NB4 (cell line): ENCODE measurements at places on chromosomes 12 and 14.

DNA sequence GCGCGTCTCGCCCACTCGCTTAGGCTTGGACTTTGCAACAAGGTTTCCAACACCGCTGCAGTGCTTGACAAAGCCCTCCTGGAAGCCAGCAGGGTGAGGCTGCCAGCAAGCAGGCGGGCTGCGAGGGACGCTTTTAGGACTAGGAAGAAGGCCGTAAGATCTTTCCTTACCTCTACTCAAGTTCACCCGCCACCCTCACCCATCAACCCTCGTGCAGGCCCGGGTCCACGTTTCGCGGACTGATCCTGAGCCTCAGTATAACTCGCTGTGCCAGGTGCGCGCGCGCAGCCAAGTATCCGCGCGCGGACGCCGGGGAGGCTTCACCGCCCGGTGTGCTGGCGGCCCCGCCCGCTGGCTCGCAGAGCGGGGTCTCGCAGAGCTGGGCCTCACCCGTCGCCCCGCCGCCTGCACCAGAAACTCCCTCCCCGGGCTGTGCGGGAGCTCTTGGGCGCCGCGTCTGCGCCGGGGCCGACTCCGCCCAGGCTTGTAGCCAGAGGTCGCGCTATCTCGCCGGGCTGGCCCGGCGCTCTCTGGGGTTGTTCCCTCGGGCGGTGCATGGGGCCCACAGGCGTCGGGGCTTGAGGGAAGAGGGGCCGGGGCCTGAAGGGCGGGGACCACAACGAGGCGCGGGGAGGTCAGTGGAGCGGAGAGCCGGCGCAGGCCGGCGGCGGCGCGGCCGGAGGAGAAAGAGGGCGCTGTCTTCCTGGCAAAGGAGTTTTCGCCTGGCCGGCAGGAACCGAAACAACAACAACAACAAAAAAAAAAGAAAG lies 7.6 kb upstream of the SIX1 start:
- peak; percentile 76 for DNase-seq

- no peak for DNase-seq
Observed at GRCh38 chr12:45909041-45909713, 81.2 kb downstream of the SCAF11 start.

GRCh38 chr14:51432302-51432948 lies 192.4 kb downstream of the TMX1 start:
- DNase-seq: no peak

- DNase-seq: no peak
Observed at GRCh38 chr14:61051051-61051450, 70.0 kb downstream of the SLC38A6 start.

GRCh38 chr12:6851153-6851920 lies at the start of gene CDCA3:
Gene CDCA3 (minus strand): TSS chr12:6851286. CDS start chr12:6850952, 334 bp downstream.
- DNase-seq: peak; percentile 98

GRCh38 chr12:117404940-117405339 lies 43.5 kb upstream of the NOS1 start:
- DNase-seq: peak; percentile 20

GRCh38 chr12:8661016-8661415 lies 1.6 kb downstream of the MFAP5 start:
- no peak for DNase-seq

GRCh38 chr12:673849-674248 lies 10.6 kb upstream of the NINJ2 start:
- no peak for DNase-seq

- DNase-seq: no peak
Observed at GRCh38 chr14:98122527-98122926, 1149.5 kb downstream of the BCL11B start.

- no peak for DNase-seq
Observed at GRCh38 chr14:100062590-100062989, 2.6 kb upstream of the EVL start.

DNA sequence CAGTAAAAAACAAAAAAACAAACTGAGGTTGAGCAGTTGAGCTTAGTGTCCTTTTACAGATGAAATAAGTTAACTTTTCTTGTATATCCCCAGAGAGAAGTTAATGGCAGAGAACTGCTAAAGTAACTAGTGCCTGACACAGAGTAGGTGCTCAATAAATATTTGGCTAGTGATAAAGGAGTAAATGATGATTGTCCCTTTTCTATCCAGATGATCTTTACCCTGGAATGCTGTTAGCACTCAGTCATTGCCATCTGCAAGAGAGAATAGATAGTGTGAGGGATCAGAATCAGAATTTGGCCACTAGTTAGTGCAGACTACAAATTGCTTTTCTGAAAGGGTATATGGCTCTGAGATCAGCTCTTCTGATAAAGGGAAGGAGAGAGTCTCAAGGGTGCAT lies 21.6 kb downstream of the VEZT start:
- DNase-seq: no peak

DNA sequence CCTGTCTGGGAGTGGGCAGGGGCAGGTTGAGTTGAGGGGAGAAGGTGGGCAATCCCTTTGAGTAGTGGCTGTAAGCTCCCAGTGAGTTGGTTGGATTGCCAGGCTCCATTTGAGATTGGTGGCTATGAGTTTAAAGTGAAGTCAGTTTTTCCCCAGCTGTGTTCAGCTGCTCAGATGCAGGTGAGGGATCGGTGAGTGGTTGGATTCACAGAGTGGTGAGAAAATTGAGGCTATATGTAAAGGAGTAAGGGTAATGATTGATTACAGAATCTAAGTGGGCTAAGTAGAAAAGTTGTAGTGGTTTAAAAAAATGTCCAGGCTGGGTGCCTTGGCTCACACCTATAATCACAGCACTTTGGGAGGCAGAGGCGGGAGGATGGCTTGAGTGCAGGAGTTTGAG lies 68.6 kb downstream of the GLRX5 start:
- no peak for DNase-seq

DNA sequence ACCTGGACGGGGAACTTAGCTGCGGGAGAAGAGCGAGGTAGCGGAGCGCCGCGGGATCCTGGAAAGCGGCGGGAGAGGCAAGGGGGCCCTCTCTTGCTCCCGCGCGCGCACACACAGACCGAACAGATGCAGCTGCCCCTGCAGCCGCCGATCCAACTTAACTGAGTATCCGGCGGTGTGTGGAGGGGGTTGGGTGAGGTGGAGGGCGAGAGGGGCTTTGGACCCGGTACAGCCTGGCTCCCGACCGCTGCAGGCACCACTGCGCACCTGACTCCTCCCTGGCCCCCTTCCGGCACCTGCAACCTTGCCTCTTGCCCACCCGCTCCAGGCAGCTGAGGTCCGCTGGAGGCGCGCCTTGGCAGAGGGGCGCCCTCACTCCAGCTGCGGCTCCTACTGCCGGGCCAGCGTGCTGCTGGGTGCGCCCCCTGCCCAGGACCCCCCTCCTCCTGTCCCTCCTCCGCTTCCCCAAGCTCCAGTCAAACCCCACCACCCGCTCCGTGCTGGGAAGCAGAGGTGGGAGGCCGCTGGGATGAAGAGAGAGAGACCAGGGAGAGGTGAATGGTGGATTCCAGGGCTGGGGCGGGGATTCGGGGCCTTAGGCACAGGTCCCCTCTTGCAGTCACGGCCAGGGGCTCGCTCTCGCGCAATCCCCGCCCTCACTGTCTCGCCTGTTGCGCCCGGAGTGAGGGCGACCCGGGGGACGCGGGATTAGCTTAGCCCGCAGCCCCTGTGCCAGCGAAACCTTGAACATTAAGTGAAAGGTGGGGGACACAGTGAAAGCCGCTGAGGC lies 2.6 kb downstream of the DIO3 start:
- DNase-seq: no peak

DNA sequence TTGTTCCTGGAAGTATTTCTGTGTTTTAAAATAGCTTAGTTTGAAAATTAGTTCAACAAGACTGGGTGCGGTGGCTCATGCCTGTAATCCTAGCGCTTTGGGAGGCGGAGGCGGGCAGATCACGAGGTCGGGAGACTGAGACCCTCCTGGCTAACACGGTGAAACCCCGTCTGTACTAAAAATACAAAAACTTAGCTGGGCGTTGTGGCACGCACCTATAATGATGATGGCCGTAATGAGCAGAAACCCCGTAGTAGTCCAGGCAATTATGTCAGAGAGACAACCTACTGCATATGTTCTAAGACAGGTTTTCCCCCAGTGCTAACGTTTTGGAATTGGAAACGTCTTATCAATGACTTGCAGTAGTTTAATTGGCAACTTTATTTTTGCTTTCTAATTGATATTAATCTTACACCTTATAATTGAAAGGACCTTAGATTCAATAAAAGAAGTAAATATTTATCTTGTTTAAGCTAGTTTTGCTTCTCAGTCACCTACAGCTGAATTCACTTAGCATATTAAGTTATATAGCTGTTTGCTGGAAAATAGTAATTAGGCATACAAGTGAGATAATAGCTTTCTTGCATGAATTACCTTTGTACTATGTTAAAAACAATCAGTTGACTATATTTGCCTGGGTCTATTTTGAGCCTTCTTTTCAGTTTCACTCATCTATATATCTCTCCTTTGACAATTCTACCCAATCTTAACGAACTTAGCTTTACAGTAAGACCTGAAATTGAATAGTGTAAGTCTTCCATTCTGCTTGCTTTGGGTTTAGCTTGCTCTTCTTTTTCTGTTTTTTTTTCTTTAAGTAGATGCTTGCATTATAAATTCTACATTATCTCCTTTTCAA lies 15.6 kb downstream of the CLECL1 start:
- DNase-seq: no peak

GRCh38 chr14:53148671-53149070 lies 4.5 kb downstream of the DDHD1 start:
- DNase-seq: no peak

- DNase-seq: no peak
Observed at GRCh38 chr12:118038137-118038536, 21.6 kb downstream of the RFC5 start.

DNA sequence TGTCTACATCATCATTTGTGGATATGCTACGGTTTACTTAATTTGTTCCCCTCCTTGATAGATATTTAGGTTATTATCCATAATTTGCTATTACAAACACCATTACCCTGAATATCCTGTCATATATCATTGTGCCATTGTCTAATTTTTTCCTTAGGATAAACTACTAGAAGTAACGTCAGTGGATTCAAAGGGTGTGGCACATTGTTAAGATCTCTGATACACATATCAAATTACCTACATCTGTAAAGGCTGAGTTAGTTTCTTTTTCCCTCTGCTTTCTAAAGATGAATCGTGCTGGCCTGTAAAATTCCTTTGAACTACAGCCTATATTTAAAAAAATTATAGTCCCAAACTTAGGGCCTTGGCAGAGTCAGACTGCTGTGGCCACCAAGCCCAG lies 53.9 kb upstream of the STRN3 start:
- no peak for DNase-seq

GRCh38 chr12:85821759-85822158 lies 14.4 kb downstream of the RASSF9 start:
- DNase-seq: no peak

GRCh38 chr12:75623631-75624154 lies 112.3 kb upstream of the KRR1 start:
- peak; percentile 25 for DNase-seq
